ENCODE measurements at places on chromosomes 16 and 17.

- no peak for DNase-seq
Observed at GRCh38 chr16:72530434-72530833, 358.5 kb upstream of the PMFBP1 start.

- DNase-seq, result peak; percentile 59
Observed at GRCh38 chr16:67660564-67661028, at the start of gene PARD6A. TSS of gene PARD6A (plus strand) at chr16:67660960. CDS start at chr16:67661039, 79 bp downstream.

DNA sequence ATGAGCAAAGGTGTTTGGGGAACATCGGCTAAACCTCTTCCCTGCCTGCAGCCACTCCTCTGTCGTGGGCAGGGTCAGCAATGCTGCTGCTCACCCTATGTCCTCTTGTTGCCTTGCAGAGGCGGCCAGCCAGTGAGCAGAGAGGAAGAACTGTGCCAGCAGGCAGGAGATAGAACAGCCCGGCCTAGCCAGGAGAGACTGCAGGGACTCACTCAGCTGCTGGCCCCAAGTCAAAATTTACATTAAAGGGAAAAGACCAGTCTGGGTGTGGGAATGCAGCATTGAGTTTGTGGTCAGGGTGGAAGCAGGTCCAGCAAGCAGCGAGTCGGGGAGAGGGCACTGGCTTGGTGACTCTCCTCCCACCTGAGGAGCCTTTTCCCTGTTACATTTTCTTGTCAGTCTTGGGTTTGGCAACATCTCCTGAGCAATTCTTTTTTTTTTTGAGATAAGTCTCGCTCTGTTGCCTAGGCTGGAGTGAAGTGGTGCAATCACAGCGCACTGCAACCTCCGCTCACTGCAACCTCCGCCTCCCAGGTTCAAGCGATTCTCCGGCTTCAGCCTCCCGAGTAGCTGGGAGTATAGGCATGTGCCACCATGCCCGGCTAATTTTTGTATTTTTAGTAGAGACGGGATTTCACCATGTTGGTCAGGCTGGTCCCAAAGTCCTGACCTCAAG lies 22.7 kb downstream of the LIG3 start:
- DNase-seq, result no peak

GRCh38 chr16:8943966-8944759 lies 19.5 kb downstream of the USP7 start:
- DNase-seq, result no peak

DNA sequence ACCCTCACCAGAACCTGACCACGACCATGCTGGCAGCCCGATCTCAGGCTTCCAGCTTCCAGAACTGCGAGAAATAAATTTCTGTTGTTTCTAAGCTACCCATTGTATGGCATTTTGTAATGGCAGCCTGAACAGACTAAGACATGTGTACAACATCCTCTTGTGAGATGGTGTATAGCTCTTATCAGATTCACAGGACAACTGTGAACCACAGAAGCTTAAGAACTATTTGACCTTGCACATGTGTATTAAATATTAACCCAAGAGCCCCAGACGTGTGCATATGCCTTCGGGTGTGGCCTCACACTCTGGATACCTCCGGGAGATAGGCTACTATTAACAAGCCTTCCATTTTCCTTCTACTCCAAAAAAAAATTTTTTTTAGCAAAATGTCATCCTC lies 248.9 kb downstream of the SLC39A11 start:
- no peak for DNase-seq

- DNase-seq, result no peak
Observed at GRCh38 chr17:28734712-28735241, 6.2 kb downstream of the NEK8 start.
